GM20000 (cell line): ENCODE measurements at places on chromosomes 13 and 19.

DNA sequence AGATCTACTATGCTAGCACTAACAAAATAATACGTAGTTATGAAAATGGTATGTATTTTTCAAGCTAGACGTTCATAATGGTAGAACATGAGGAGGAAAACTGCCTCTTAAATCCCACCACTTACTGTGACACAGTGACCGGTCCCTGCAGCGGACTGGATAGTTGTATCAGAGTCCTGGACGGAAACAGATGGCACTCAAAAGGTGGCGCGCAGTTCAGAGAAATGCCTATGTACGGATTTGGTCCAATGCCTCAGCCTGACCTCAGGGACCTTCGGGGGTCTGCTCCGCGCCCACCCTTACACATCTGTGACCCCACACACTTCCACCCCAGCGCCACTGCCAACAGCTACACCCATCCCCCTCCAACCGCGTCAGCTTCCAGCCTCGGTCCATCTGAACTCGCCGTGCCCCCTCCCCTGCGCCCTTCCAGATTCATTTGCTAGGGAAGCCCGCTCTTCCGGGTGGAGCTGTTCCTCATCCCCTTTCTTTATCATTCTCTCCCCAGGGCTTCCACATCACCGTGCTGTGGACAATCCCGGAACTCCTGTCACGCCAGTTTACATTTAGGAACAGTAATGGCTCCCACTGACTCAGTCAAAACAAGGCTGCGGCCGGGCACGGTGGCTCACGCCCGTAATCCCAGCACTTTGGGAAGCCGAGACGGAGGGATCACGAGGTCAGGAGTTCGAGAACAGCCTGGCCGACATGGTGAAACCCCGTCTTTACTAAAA, 792 bp upstream of the LENG8 start:
- no peak for DNase-seq

DNA sequence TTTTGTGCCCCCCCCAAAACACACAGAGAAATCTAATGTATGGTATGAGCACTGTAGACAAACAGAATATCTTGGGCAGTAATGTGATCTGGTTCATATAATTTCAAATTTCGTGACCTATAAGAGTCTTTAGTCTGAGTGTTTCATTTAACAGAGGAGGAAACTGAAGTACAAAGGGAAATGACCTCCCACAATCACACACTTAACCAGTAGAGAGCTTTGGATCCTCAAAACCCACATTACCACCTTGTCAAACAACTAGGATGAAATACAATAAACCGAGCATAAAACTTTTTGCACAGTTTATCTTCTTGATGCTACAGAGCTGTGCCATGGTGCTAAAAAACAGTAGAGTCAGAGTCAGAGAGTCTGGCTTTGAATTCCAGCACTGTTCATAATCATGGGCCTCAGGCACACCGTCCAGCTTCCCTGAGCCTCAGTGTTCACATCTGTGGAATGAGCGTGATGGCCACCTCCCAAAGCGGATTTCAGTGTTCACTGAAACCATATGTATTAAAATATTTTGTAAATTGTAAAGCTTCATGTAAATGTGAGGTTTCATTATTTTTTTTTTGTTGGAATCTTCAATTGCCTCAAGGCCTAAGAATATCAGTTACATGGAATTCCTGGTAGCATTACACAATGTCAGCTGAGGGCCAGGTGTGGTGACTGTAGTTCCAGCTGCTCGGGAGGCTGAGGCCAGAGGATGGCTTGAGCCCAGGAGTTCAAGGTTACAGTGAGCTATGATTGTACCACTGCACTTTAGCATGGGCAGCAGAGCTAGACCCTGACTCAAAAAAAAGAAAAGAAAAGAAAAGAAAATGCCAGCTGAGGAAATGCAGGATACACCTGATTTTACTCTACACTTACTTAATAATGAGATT, 126.4 kb upstream of the FRY start:
- no peak for DNase-seq

GRCh38 chr19:34687348-34687747, 9.9 kb downstream of the ZNF302 start:
- no peak for DNase-seq

GRCh38 chr19:47389150-47389556, 30.2 kb downstream of the MEIS3 start:
- DNase-seq = no peak
